ENCODE measurements at places on chromosomes 6 and 20. TPM values are rescaled to one million over a fixed set of nuclear protein-coding genes. Genes with fewer than 3 reads are reported as not detected.

C20orf202 gene
- total RNA-seq, result not detected

UCKL1 gene
- total RNA-seq, result 23.6 TPM

SNAP91 gene
- not detected for total RNA-seq

UNC5CL gene
- total RNA-seq, result 0.15 TPM

CLIC5 gene
- not detected for total RNA-seq

SLC13A3 gene
- total RNA-seq, result 3.1 TPM

RFX6 gene
- total RNA-seq, result not detected

E2F1 gene
- total RNA-seq, result 17.4 TPM

KHDC1 gene
- total RNA-seq, result 0.67 TPM

HLA-DRB1 gene
- 14.0 TPM for total RNA-seq

CLPSL1 gene
- total RNA-seq, result not detected

PNPLA1 gene
- not detected for total RNA-seq

FAXC gene
- 20.6 TPM for total RNA-seq

C6orf62 gene
- 123 TPM for total RNA-seq

SCUBE3 gene
- 0.36 TPM for total RNA-seq

POU5F1 gene
- not detected for total RNA-seq

FOXF2 gene
- 4.7 TPM for total RNA-seq
